Stimulated activated CD8-positive, alpha-beta memory T cell treated with anti-CD3 and anti-CD28 coated beads, Interleukin-15, amount 100 ng/mL, for 1 hour (primary cell): ENCODE measurements at places on chromosomes 7 and 10.

DNA sequence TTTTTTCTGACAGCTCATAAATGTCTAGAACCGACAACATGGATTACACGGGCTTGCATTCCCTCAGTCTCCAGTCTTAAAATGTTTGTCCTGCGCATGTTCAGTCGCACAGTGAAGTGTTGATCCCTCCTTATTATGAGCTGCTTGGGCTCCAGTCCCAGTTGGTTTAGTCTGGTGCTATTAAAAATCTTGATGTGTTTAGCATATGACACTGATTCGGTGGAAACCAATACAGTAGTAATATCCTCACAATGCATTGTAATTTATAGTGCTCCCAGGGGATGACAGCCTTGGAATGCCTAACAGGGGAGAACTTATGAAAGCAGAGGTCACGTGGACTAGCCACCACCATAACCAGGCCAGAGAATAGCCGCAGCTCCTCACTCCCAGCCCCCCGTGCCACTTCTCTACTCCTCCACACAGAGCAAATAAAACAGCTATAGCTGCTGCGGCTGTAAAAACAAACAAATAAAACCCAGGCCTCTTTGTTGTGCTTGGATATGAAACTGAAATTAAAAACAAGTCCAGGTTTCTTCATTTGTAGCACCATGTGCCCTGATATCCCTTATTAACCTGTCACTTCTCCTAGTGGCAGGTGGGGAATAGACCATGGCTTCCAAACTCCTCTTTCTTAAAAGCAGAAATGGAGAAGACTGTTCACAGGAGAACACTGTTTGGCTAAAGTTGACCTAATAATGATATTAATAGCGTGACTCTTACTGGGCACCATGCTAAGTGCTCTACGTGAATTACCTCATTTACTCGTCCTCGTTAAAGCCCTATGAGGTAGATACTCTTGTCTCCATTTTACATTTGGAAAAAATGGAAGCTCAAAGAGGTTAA, 7.7 kb downstream of the DPCD start:
- no peak for DNase-seq

GRCh38 chr10:87507879-87508483, 3.3 kb downstream of the MINPP1 start:
- DNase-seq = no peak

- no peak for DNase-seq
These were observed 44.0 kb downstream of the CAPZA2 start for GRCh38 chr7:116906391-116906790.

- DNase-seq = no peak
These were observed 123.7 kb upstream of the FAM3C start for GRCh38 chr7:121519548-121520521.

DNA sequence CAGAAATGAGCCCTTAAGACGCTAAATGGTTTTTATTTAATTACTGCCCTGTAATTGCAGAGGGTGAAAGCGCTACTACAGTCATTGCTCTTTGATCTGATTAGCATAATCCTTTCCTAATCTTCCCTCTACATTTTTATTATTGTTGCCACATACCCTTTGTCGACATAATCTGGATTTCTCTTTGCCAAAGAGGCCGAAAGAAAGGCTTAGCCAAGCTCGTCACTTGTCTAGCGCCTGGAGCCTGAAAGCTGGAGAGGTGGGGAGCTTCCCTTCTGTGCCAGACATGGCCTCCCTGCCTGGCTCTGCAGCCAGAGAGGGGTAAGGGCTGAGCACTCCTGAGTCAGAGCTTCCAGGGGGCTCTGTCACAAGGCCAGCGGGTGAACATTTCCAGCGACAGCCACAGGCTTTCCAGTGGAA, 145.9 kb downstream of the PRKAG2 start:
- DNase-seq = no peak

DNA sequence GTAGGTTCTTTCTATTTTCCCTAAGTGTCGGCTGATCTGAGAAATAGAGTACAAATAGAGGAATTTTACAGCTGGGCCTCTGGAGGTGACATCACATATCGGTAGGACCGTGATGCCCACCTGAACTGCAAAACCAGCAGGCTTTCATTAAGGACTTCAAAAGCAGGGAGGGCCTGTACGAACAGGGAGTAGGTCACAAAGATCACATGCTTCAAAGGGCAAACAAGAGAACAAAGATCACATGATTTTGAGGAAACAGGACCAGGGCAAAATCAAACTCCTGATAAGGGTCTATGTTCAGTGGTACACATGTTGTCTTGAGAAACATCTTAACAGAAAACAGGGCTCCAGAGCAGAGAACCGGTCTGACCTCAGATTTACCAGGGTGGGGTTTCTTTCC, 88.9 kb downstream of the CNNM2 start:
- no peak for DNase-seq

DNA sequence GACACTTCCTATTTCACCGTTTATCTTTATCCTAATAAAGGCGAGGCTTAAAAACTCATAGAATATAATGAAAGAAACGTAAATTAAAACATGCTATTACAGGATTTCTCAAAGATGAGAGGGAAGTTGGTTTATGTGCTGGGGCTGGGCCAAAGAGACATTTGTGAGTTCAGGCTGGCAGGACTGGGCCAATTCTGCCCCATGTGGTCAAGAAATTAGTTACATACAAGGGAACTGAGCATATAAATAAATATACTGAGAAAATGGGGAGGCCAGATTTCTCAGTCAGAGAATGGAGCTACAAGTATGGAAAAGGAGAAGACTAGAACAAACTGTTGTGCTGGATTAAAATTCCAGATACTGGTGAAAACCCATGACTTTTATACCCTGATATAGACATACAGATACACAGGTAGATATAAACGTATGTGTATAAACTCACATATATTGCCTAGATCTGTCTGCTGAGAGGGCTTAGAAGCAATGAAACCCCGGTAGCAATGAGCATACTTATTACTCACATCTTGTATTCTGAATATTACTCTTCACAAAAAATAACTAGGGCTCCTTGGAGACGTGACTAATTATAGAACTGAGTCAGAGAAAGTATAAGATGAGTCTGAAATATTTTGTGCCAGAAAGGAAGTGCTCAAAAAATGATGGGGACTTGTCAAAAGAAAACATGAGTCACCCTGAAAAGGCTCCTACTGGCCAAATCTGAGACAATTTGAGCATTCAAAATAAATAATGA, 155.7 kb upstream of the FGFR2 start:
- DNase-seq = no peak

- DNase-seq = no peak
These were observed 1.1 kb upstream of the TRIP6 start for GRCh38 chr7:100865938-100866728.

GRCh38 chr7:98771519-98771918, 98.3 kb downstream of the TMEM130 start:
- no peak for DNase-seq

- no peak for DNase-seq
These were observed 4.2 kb upstream of the ADGRA1 start for GRCh38 chr10:133083422-133084100.

GRCh38 chr10:44513591-44513990, 128.7 kb upstream of the CXCL12 start:
- DNase-seq = no peak

- DNase-seq = no peak
These were observed 539 bp upstream of the MKLN1 start for GRCh38 chr7:131327049-131327625.

- DNase-seq = no peak
These were observed 75.7 kb downstream of the DNAJC1 start for GRCh38 chr10:21927631-21928353.

DNA sequence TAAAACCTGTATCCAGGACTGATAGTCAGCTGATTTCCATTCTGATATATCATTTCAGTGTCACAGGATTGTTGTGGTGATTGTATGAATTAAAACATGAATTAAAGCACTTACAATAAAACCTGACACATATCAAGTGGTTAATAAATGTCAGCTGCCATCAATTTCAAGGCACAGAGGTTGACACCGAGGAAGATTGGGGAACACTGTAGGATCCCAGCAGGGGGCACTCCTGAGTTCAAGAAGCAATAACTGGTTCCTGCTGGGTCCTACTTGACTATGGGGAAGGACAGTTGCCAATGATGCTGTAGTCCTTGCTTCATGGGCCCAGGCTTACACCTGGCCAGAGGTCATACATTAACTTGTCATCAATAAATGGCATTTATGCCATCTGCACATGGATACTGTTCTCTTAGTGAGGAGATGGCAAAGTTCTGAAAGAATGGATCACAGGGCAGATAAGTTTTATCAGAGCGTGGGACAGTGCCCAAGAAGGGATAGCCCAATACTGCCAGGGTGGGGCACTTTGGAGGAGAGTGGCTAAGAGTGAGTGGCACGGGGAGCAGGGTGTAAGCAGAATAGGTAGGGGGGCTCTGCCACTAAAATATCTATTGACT, 24.1 kb downstream of the FZD1 start:
- DNase-seq = no peak

DNA sequence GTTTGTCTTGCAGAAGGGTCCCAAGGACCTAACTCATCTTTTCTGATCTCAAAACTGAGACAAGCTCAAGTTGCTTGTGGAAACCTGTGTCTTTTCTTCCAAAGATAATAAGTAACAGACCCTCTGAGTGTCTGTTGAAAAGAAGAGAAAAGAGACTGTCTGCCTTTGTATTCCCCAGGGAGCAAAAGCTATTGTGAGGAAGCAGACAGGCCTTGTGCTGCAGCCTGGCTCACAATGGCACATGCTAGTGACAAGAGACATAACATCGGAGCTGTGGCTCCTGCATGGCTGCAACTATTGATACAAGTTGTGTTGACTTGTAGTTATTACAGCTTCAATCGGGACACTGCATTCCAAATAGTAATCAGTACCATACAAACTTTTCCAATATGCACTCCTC, 202.9 kb downstream of the DKK1 start:
- DNase-seq = no peak

GRCh38 chr10:98488669-98489430, 42.1 kb upstream of the HPS1 start:
- DNase-seq = no peak

- DNase-seq = no peak
These were observed 726.8 kb downstream of the PARD3 start for GRCh38 chr10:34088208-34088794.

DNA sequence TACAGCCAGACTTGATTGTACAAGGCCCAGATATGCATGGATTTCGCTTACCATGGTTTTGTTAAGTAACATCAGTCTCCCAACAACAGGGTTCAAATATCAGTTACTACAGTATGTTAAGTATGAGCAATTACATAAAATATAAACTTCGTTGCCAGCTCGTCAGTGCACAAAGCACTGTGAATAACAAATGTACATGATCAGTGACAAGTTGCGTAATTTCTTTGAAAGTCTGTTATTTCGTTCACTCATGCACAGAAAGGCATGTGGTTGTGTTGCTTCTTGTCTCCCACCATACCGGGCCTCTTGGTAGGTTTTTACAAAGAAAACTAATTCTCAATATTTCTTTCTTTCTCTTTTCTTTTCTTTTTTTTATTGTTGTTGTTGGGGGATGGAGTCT, 12.5 kb upstream of the ZNF487 start:
- no peak for DNase-seq

DNA sequence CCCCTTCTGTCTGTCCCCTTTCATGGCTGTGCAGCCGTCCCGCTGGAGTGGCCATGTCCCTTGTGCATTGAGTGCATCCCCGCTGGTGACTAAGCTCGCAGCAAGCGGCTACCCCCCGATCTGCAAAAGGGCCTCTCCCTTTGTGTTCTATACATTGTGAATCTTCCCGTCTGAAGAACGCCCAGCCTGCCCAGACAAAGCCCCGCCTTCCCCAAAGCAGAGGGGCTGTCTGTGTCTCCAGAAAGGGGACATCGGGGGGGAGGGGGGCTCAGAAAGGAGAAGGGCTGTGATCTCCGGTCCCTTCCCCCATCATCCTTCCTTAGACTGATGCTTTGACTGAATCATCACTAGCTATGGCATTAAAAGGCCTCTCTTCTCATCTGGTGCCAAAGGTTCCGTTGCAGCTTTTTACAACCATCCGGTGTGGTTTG, 11.9 kb downstream of the NPTX2 start:
- no peak for DNase-seq

- DNase-seq = no peak
These were observed 34.8 kb downstream of the CALML5 start for GRCh38 chr10:5464546-5464945.

DNA sequence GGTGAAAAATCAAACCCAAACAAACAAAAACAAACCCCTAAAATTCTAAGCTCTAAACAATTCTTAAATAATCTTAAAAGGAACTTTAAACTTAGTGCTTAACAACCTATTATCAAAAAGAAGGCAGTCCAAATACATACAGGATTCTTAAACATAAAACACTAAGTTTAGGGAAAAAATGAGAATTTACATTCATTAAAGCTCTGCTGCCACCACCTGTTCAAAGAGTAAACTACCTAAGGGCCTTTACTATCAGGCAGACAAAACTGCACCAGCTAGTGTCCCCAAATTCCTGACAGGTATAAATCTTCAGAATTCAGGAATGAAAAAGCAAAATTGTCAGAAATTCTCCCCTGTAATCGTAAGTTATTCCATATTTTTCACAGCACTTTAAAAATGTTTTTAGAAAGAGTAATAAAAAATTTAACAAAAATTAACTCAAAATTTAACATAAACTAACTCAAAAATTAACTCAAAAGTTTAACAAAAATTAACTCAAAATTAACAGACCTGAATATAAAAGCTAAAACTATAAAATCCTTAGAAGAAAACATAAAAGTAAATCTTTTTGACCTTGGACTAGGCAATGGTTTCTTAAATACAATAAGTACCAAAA, 55.1 kb downstream of the PDZD8 start:
- DNase-seq = no peak

- no peak for DNase-seq
These were observed 452.1 kb downstream of the TCERG1L start for GRCh38 chr10:130859427-130859826.

DNA sequence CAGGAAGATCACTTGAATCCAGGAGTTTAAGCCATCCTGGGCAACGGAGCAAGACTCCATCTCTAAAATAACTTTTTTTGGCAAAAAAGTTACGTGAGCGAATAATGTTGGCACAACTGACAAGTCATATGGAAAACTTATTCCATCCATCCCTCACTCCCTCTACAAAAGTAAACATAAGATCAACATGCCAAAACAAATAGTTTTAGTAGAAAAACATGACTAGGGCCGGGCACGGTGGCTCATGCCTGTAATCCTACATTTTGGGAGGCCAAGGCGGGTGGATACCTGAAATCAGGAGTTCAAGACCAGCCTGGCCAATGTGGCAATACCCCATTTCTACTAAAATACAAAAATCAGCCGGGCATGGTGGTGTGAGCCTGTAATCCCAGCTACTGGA, 25.6 kb downstream of the SLC25A16 start:
- no peak for DNase-seq

DNA sequence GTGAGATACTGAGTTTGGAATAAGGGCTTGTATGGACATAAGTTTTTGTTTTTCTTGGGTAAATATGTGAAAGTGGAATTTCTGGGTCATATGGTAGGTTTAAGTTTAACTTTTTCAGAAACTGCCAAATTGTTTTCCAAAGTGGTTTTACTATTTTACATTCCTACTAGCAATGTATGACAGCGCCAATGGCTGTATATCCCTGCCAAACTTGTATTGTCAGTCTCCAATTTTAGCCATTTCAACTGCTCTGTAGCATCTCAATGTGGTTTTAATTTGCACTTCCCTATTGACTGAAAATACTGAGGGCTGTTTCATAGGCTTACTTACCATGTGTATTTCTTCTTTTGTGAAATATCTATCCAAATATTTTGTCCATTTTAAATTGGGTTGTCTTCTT, 90.5 kb upstream of the ZNF32 start:
- no peak for DNase-seq

GRCh38 chr10:48467669-48468068, 137.2 kb downstream of the ARHGAP22 start:
- DNase-seq = no peak
